ENCODE measurements at places on chromosomes 11 and 22.

- peak; percentile 38 for DNase-seq
Observed at GRCh38 chr22:27918341-27919221, 475 bp downstream of the PITPNB start.

DNA sequence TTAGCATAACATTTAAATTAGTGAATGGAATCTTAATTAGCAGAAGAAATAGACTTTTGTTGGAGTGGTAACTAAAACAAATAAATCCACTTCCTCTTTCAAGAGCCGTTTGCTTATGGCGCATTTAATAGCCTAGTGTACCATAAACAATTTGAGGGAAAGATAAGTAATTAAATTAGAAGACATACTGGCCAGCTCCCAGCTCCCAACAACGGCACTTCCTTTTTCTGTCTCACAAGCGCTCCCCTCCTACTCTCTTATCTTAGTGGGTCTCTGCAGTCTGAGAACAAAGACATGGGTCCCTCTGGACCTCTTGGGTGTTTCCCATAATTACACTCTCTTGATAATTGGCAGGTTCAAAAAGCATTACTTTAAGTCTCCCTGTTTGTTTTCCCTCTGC, 146.0 kb downstream of the OPCML start:
- no peak for DNase-seq

- DNase-seq, result no peak
Observed at GRCh38 chr22:36383110-36383581, 4.6 kb downstream of the MYH9 start.

GRCh38 chr11:65102142-65103095, 6.4 kb downstream of the VPS51 start:
- DNase-seq, result no peak

DNA sequence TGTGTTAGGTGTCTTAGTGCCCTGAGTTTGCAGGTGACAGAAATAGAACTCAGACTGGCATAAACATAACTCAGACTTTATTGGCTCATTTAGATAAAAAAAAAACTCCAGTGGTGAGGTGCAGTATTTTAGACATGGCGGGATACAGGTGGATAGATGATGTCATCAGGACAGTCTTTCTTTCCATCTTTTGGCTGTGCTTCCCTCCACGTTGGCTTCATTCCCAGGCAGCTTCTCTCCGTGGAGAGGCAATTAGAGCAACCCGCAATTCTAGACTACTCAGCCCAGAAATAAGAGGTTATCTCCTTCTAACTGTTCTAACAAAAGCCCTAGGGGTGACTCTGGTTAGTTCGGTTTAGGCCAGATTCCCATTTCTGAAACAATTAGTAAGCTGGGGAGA, 40.5 kb downstream of the NCAM1 start:
- DNase-seq, result no peak
